NCI-H2081 treated with DMSO at 0.1 percent for 48 hours (cell line): ENCODE measurements at places on chromosomes 4 and X.

GRCh38 chr4:6658597-6659075 is 18.2 kb downstream of the MRFAP1 start:
- no peak for DNase-seq

DNA sequence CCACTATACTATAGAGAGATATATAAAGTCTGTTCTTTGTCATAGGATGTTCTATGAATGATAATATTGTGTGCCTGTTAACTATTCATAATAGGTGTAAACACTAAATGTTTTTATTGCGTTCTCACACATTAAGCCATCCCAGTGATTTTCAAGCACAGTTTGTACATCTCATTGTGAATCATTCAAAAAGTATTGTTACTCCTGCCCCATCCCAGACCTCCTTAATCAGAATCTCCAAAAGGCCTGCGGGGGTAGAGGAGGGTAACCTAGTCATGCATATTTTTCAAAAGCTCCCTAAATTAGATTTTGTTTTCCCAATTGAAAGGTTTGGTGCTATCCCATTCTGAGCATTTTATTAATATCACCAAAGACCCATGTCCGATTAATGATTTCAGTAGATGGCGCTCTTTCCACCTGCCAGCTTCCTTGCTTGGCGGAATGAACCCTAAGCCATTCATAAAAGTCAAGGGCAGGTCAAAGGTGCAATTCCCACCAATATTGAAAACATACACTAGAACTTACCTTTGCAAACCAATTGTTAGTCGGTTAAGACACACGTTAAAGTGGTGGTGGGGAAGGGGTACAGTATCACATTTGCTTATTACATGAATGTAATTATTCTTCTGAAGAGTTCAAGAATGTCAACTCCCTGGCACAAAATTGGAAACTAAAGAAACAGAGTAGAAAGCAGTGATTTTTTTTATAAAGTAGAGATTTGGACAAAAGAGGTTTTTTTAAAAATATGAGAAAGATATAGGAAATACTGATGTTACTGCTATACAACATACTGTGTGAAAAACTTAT is 5.8 kb upstream of the TET2 start:
- no peak for DNase-seq

GRCh38 chr4:41881981-41882624 is 53.1 kb upstream of the TMEM33 start:
- no peak for DNase-seq

DNA sequence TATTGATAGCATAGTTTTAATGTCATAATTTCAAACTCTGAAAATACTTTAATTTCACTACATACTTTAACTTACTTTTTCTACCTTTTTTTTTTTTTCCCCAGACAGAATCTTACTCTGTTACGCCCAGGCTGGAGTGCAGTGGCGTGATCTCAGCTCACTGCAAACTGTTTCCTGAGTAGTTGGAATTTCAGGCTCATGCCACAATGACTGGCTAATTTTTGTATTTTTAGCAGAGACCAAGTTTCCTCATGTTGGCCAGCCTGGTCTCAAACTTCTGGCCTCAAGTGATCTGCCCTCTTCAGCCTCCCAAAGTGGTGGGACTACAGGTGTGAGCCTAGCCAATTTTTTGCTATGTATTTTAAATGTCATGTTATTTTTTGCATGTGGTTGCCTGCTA is 741.6 kb downstream of the TRAM1L1 start:
- DNase-seq, result no peak

DNA sequence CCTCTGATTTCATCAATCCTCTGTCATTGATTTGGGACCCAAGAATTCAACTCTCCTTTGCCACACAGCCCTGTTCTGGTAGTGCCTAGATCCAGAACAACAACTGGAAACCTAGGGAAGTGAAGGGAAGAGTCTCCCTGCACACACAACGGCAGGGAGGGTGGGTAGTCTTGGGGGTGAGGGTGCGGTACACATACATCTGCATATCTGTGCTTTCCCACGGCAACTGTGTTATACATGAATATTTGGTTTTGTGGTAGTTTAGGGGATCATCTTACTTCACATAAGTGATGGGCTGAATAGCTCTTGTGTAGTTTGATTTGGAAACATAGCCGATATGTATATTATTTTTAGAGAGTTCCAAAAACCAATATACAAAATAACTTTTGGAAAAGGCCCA is 3.3 kb upstream of the PRSS12 start:
- DNase-seq, result no peak

GRCh38 chr4:83568062-83568461 is 32.2 kb downstream of the GPAT3 start:
- DNase-seq, result no peak

DNA sequence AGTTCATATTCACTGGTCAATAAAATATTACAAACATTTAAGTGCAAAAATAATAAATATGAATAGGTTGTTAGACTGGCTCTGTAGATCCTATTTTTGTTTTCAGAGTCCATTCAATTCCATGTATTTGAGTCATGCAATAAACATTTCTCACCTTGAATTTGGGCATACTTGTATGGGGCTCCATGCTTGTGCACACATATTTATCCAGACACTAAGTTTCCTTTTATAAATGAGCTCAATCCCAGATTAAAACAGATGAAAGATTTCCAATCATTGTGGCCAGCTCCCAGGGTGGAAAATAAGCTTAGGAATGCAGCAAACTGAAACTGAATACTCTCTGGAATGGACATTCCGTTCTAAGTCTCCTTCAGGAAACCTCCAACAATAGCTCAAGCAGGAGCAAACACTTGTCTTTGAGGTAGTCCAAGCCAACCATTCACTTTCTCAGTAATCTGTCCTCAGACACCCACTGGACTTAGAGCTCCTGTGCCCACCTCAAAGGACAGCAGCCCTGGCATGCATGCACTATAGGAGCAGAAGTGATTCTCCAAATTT is 16.4 kb downstream of the DMD start:
- no peak for DNase-seq
